ENCODE measurements at places on chromosomes 7 and 10.

DNA sequence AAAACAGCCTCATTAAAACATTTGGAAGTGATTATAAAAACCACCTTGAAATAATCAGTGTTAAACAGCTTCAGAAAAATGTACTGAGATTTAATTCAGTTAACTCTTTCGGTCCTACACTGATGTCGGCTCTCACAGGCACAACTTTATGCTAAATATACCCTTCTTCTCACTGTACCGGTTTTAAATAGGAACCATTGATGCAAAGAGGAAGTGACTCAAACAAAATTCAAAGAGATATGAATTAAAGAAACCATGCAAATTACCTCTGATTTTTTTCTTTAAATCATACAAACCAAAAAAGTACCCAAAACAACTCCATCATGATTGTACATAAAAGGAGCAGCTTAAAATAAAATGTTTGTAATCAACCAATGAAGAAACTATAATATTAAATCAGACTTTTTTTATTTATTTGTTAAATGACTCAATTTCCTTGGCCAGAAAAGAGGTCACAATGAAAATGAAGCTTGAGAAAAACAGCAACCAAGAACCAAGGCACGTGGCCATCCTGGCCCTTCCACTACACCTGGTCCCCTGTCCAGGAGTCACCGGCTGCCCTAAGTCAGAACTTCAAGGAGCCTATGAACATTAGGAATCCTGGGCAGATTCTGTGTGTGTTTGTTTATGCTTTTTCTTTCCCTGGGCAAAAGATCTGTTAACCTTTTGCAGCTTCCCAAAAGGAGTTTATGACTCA, 73.0 kb upstream of the CABCOCO1 start:
- no peak for DNase-seq

DNA sequence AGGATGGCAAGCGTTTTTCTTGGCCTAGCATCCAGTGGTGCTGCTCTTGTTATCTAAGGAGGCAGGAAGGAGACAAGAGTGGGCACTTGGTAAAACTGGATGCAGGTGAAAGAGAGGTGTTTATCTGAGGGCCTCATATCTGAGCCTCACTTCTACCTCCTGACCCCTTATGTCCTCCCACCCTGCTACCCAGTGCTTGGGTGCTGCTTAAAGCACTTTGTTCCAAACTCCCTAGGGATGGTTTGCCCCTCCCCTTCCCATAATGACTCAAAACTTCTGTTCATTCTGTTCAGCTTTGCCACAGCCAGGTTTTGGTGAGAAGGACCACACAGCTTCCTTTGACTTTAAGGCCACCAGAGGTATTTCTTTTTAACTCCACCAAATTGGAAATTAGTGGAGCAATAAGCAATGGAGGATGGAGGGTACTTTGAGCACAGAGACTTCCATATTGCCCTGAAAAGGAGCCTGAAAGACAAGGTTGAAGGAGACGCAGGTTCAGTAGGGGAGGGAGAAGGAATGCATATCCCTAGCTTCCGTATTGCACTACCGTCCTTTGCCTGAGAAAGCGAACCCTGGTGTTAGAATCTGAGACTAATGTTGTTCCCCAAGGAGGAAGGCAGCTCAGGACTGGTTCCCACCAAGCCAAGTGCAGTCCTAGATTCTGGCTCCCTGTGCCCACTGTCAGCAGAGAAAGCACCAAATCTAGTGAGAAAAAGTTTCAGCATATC, 30.1 kb downstream of the ENTPD1 start:
- DNase-seq: no peak

- no peak for DNase-seq
These were observed 6.6 kb downstream of the AIFM2 start for GRCh38 chr10:70125918-70126552.

GRCh38 chr7:118085000-118085399, 99.0 kb upstream of the LSM8 start:
- DNase-seq: no peak

DNA sequence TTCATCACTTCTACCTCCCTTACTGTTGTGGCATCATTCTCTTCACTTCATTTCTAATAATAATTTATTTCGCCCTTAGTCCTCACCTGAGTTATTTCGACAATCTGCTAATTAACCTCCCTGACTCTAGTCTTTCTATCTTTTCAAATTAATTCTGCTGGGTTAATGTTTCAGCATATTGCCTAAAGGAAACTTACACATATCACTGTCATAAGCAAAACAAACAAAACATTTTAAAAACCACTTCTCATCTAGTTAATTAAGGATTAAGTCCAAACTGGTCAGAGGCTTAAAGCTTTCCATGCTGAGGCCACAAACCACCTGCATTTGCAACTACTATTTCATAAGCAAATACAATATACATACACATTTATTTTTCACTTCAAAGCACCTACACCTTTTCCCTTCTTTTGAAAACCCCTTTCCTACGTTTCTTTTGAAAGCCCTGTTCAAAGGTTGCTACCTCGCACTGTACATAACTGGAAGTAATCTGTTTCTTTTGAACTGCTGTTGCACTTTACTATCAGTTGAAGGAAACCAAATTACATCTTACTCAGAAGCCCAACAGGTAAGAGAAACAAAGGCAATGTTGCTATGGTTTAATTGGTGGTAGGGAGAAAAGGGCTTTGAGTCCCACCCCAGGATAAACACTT, 10.3 kb downstream of the SEM1 start:
- no peak for DNase-seq

DNA sequence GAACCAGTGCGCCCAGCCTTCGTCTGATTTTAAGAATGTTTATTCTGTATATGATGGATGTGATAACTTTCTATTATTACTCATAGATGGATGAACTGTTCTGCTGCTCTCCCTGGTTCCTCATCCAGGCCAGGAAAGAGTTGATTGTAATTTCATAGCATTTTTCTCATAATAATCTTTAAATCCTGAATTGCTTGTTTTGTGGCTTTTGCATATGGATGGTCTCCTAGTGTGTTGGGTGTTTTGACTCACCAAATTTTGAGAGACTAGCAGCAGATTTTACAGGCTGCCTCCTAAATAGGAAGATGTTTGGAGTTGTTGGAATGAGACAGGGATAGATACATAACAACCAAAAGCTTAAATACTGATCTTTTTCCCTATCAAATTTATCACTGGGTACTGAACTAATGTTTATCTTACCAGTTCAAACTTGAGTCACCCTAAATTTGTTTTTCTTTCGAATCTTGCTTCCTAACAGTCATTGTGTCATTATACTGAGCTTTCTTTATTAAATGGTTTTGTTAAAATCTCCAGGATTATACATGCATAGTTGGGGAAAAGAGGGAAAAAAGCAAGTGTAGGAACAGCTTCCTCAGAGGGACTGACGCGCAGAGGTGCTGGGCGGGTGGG, 106.0 kb upstream of the GATA3 start:
- peak; percentile 51 for DNase-seq

DNA sequence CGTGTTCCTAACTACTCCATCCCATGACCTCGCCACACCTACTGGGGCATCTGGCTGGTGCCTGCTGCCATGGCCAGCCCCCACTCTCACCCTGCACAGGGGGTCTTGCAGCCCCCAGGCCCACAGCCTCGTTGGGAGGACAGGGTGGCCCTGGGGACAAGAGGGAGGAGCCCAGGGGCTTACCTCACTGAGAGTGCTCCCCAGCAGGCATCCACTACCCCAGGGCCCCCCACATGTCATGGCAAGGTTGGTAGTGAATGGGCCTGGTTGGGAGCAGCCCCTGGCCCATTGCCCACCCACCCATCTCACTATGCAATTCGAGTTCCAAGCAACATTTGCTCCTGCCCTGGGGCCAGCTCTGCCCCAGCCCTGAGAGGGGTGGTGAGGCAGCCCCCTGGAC, 24.0 kb upstream of the AMZ1 start:
- DNase-seq: no peak

DNA sequence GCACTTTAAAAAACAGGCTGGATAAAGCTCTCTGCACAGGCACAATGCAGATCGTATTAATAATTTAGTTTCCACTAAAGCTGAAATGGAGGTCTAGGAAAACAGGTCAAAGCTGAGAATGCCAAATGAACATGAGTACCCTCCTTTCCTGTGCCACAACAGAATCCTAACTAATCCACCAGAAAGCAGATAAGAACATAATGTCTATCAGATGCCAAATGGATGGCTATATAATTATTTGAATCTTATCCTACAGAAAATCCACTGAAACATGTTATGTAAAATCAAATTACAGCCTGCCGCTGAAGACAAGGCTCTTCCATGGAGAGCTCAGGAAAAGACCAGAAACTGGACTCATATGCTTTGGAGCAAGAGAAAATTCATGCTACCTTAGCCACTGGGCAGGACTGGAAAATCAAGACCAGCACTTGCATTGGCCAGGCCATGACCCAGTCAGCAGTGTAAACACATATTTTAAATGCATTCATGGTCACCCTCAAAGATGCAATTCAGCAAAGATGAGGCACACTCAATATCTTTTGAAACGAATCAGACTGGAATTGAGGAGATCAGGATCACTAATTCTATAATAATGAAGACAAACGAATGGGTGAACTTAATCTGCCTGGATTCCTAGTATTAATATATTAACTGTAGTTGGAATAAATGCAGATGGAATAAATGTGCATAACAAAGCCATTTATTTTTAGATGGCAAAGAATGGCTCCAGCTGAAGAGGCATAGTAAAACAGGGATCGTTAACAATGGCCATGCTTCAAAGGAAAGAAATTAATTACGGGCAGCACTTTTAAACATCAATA, 13.2 kb downstream of the ANK3 start:
- DNase-seq: no peak

DNA sequence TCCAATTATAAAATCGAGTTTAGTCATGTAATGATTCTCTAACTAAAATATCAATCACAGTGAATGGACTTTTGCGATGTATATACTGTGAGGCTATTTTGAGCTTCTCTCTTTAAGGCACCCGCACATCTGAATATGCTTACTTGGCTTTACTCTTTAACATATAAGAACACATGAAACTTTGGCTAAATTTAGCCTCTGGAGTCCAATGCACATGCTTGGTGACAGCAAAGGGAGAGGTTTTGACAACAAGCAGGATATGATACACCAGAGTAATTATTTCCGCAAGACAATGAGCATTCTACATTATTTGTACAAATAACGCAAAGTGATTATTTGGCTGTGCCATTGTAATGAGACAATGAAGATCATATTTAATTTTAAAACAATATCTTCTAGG, 72.4 kb downstream of the ARID5B start:
- no peak for DNase-seq

DNA sequence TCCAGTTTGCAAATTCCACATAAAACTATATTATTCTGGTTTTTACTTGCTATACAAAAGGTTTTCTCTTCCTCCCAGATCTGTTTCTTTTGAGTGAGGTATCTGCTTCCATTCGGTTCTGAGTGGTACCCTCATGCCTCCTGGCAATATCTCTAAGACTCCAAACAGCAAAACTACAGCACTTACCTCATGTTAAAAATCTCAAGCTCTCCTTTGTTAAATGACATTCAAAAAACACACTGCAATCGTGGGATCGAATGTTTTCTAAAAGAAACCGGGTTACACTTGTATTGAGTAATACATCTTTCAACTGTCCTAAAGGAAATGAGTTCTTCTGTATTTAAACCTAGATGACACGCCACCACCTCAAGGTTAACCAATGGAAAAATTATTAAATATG, 11.1 kb downstream of the YWHAG start:
- no peak for DNase-seq
